ENCODE measurements at places on chromosomes 6 and 20.
A peak's percentile ranks its signal among the peaks of the same experiment; 100 is the strongest.

DNA sequence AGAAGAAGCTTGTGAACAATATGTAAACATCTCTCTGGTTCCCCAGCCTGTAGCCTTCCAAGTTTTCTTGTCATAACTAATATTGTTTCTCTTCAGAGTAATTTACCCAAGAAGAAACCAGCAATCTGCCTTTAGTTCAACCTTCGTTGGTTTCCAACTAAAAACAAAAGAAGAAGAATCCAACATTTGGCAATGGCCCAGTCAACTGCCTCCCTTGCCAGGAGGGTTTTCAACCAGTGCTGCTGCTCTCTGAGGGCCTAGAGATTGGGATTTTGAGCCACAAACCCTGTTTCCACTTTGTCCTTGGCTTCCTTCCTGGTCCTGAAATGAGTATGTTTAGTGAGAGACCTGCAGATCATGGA is 395.8 kb upstream of the CNR1 start:
- DNase-seq: no peak

- no peak for DNase-seq
Observed at GRCh38 chr20:36373089-36373488, 67.0 kb downstream of the DLGAP4 start.

DNA sequence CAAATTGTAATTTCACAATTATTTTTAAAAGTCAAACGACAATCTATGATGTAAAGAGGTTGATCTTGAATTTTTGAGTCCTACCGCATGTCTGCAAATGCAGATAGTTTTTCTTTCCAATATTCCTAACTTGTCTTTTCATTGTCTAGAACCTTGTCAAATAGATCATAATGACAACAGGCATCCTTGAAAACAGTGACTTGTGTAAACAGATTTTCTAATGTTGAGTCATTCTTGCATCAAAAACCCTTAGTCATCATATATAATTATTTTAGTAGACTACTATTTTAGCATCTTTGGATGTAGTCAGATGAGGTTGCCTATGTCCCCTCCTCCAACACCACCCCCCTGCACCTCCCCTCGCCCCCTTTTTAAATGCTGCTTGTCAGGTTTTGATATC is 43.8 kb downstream of the BMP6 start:
- DNase-seq: no peak

GRCh38 chr6:25777031-25777430 is 22.5 kb downstream of the SLC17A4 start:
- no peak for DNase-seq

DNA sequence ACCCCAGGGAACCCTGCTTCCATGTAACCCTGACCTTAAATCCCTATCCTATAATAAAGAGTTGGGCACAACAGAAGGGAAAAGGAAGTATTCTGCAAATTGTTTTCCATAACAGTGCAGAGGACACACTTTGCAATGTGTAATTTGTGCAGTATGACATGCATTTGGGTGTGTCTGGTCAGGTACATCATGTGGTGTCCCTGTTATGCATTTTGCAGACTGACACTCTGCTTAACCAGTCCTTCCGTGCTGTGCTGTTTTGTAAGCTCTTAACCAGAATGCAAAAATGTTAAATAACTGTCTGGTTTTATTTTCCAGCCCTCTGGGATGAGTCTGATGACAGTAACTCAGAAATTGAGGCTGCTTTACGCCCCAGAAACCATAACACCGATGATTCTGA is 57.0 kb upstream of the XRN2 start:
- no peak for DNase-seq

GRCh38 chr6:104472021-104472901 is 387.5 kb downstream of the HACE1 start:
- no peak for DNase-seq

- DNase-seq: no peak
Observed at GRCh38 chr6:118869350-118869749, 24.6 kb upstream of the ASF1A start.

GRCh38 chr6:28960846-28961500 is 37.2 kb upstream of the TRIM27 start:
- DNase-seq: no peak

GRCh38 chr6:87736809-87737540 is 34.9 kb upstream of the AKIRIN2 start:
- DNase-seq: no peak

DNA sequence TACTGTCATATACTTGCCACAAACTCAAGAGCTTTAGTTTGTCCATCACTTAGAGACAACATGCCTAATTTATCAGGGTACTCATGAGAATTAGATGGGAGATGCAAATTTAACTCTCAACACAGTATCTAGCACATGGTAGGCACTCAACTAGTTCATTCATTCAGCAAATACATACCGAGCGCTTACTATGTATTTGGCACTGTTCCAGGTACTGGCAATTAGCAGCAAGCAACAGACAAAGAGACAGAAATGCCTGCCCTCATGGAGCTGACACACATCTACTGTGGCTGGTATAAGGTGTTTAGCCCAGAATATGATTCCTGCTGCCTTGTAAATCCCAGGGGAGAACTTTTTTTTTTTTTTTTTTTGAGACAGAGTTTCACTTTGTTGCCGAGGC is 4.8 kb downstream of the MICAL1 start:
- no peak for DNase-seq

GRCh38 chr20:40451552-40451951 is 237.5 kb downstream of the MAFB start:
- DNase-seq: no peak

DNA sequence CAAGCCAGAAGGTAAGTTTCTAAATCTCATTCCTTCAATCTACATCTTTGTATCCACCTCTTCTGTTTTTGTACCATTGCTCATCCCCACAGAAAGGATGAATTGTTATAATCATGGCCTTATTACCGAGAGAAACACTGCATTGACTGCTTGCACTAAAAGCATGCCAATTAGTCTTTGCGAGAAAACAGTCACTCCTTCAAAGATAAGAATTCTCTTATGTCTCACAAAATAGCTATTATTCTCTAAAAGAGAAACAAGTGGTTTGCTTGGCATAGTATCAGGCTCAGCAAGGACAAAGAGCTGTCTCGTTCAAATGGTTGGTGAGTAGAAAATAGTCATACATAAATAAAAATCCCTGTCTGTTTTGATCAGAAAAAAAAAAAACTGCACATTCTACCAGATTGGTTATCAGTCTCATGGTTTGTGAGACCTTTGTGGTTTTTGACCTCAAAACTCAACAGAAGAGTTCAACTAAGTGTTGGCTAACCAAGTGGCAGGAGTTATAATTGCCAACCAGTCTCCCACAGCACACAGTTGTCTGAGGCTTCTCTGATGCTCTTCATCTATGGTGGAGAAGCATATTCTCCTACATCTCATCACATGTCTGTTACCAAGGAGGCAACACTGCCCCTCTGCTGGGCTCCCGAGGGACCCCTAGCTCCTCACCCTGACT is 35.1 kb upstream of the ARMH2 start:
- no peak for DNase-seq

- no peak for DNase-seq
Observed at GRCh38 chr6:165034271-165034741, 275.1 kb downstream of the C6orf118 start.

DNA sequence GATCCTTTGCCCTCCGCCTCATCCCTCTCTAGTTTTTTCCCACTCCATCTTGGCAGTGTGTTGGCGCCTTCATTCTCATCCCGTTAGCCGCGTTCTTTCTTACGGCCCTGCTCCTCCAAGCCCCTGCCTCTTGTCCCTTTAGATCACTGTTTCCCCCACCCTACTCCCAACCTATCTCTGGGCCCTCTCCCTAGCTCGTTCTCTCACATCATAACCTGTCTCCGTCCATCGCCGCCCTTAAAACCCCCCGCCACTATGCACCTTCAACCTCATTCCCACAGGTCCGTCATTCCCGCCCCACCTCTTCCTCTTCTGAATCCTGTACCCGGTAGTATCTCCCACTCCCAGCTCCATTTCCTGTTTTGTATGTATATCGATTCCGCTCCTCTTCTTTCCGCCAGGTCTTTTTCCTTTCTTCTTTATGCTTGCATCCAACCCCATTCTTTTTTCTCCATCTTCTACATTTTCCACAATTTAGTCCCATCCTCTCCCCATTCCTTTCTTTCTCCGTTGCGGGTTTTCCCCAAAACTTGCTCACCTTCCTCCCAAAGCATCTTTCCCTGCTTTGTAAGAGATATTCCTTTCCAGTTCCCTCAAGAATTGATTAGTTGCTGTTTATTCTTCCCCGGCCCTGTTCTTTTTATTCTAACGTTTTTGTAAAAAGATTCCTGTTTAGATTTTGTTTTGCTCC is 671 bp downstream of the EFHC1 start:
- peak; percentile 10 for DNase-seq

DNA sequence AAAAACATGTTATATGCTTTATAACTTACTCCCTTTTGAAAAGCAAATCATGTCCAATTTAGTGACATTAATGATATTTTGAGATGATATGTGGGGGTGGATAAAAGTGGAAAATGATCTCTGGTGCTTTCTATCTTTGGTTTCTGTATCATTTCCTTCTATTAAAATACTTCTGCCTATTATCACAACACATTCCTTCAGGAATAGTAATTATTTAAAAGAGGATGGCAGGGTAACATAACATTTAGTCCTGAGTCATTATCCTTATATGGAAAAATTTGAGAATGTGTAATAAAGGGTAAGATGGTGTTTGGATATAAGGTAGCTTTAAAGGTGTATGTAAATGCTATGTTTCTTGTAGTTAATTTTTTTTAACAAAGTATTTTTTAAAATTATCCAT is 657.7 kb downstream of the PHF3 start:
- DNase-seq: no peak

- DNase-seq: no peak
Observed at GRCh38 chr20:44703183-44703925, 11.8 kb upstream of the CCN5 start.

- DNase-seq: no peak
Observed at GRCh38 chr6:132231121-132231884, 170.0 kb downstream of the MOXD1 start.

DNA sequence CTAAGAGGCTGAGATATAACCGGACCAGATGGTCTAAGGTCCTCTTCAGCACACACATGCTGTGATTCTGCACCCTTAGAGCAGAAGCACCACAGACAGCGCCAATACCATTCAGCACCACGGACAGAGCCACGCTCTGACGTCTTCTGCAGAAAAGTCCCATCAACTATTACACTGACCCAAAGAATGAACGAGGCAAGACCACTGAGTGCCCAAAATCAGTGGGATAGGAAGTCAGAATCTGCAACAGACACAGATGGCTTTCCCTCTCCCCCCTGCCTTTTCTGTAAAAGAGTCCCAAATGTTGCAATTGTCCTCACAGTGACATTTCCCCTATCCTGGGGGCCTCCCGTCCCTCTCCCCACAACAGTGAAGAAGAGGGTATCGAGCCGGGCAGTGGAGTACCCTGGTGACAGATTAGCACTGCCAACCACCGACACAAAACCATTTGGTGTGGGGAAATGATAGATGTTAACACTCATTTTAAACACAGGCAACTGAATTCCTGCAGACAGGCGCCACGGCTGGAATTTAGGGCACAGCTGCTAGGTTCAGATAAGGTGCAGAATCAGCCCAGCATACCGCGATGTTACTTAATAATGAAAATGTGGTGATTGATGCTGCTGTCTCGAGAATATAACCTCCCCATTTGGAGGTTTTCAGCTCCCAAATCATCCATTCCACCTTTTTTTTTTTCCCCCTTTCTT is 66.6 kb upstream of the CTNNBL1 start:
- no peak for DNase-seq

DNA sequence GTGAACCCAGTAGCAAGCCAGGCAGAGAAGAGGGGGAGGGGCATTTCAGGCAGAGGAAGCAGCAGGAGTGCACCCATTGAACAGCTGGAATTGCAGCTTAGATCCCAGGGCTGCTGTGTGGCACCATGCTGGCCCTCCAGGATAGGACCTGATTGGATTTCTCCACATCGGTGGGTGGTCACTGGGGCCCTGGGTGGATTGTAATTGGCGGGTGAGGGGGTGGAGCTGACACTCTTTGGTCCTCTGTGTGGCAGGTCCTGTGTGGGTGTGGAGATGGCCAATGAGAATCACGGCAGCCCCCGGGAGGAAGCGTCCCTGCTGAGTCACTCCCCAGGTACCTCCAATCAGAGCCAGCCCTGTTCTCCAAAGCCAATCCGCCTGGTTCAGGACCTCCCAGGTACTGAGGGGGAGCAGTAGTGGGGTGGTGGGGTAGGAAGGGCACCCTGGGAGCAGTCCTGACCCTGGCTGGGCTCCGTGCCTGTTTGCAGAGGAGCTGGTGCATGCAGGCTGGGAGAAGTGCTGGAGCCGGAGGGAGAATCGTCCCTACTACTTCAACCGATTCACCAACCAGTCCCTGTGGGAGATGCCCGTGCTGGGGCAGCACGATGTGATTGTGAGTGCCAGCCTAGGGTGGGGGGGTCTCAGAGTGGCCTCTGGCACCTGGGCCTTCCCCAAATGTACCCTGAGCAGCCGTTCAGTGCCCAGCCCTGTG is 4.4 kb downstream of the PCIF1 start:
- DNase-seq: no peak

DNA sequence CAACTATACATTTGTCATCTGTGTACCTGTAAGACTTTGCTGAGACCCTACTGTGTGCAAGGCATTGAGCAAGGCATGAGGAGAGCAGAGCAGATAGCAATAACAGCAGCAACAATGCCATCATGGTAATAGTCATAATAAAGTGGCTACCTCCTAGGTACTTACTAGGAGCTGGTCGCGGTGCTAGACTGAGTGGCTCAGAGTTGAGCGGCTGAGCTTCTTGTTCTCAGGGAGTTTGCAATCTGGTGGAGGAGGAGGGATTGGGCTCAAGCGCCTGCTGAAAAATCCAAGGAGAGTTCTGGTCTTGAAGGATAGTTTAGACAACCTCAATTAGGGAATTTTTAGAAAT is 25.3 kb upstream of the CCDC167 start:
- DNase-seq: no peak

DNA sequence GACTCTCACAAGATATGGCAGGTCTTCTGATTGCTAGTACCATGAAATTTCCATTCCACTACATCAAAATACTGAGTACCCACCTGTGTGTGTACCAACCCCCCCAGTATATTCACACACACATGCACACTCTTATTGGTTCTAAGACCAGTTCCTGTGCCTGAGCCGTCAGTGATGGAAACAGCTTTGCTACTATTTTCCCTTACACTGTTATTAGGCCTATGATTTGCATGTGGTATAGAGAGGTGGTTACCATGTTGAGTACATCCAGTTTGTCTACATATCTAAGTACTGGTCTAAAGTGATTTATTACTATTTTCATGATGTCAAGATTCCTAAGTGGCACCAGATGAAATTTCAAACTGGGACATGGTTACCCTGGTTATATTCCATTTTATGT is 459.9 kb downstream of the BCKDHB start:
- DNase-seq: no peak

DNA sequence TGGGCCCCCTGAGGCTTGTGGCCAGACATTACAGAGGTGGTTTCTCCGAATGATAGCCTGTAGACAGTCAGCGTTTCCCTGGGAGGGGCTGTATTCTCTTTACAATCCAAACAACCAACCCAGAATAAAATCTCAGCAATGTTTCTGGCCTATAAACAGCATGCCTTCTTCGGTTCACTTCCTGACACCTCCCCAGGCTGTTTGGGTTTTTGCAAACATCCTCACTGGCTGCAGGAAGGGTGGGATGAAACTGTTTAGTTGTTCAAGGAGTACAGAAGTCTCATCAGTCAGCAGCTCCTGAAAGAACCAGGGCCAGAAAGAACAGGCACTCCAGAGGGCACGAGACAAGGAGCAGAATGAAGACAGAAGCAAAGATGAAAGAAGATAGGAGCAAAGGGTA is 350.0 kb downstream of the QKI start:
- DNase-seq: no peak
